T-cell (primary cell): ENCODE measurements at places on chromosomes 4 and X. TPM values are rescaled to one million over a fixed set of nuclear protein-coding genes. Genes with fewer than 3 reads are reported as not detected.

SHISA3 gene
- 0.35 TPM for total RNA-seq

RAP1GDS1 gene
- total RNA-seq = 40.0 TPM

CLNK gene
- total RNA-seq = 0.07 TPM

RAB9B gene
- 0.15 TPM for total RNA-seq

CABS1 gene
- not detected for total RNA-seq

USP17L24 gene
- total RNA-seq = not detected
